ENCODE measurements at places on chromosomes 7 and 10.

- peak; percentile 45 for DNase-seq
These were observed at the start of gene ACTL6B for GRCh38 chr7:100655908-100656674. TSS of gene ACTL6B (minus strand) at chr7:100656448. CDS start at chr7:100656354, 94 bp downstream.

DNA sequence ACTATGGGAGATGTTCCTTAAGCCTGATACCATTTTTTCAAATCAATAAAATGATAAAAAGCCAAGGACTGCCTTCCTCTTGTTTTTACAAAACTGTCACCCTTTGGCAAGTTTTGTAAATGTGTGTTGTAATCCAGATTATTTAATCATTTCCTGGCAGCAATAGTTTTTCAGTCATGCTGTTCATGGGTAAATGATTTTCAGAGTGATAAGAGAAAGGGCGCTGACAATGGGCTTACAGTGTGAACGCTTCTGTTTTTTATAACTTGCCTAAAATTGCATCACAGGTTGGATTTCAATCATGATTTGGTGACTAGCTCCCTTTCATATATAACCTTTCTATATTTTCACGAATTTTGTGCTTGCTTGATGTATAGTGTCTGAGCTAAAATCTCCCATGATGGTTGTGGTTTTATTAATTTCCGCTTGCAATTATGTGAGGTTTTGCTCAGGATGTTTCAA lies 19.0 kb upstream of the DMBT1 start:
- DNase-seq: peak; percentile 33

DNA sequence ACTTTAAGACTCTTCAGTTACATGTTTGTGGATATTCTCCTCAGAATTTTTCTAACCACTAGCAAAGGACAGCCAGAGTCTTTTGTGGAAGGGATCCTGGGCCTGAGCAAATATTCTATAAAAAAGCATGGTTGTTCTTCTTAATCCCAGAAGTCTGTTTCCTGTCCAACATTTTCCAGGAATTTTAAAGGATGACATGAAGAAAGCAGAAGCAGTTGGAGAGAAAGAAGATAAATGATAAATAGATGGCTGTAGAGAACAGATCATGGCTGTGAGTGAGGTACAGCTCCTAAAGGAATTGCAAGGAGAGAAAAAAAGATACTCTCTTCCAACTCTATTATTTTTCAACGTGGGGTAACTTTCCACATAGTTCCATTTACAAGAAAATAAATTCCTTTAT lies 91.8 kb upstream of the STEAP4 start:
- no peak for DNase-seq

- no peak for DNase-seq
These were observed 84.8 kb upstream of the EGR2 start for GRCh38 chr10:62900829-62901571.

- no peak for DNase-seq
These were observed at the start of gene GDF2 for GRCh38 chr10:47322300-47323061. TSS of gene GDF2 (plus strand) at chr10:47322454. CDS start at chr10:47322669, 215 bp downstream.

DNA sequence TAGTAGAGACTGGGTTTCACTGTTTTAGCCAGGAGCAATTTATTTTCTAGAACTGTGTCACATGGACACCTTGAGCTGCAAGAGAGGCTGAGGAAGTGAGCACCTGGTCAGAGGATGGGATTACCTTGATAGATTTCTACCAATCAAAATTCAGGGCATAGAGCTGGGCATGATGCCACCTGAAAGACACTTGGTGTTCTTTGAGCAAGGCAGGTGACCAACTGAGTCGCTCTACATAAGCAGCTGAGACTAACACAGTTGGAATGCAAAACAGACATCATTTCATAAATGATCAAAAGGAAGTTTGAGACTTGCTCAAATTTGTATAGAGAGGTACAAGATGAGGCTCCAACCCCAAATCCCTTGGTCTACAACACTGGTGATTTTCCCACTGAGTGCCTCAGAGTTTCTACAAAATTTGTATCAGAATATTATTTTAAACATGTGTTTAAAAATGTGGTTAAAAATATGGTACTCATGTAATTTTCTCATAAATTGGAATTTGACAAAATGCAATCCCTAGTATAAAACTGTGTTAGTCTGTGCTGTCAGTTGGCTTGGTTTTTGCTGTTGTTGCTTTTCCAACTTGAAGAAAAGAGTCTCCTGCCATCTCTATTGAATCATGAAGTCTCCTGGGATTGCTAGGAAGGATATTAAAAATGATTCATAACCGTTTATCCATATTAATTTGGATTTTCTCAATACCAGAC lies 156.4 kb upstream of the MDFIC start:
- no peak for DNase-seq

- DNase-seq: no peak
These were observed 254.3 kb downstream of the CDK14 start for GRCh38 chr7:90850471-90850870.

- DNase-seq: no peak
These were observed 1.0 kb downstream of the NT5C2 start for GRCh38 chr10:103192089-103192450.

DNA sequence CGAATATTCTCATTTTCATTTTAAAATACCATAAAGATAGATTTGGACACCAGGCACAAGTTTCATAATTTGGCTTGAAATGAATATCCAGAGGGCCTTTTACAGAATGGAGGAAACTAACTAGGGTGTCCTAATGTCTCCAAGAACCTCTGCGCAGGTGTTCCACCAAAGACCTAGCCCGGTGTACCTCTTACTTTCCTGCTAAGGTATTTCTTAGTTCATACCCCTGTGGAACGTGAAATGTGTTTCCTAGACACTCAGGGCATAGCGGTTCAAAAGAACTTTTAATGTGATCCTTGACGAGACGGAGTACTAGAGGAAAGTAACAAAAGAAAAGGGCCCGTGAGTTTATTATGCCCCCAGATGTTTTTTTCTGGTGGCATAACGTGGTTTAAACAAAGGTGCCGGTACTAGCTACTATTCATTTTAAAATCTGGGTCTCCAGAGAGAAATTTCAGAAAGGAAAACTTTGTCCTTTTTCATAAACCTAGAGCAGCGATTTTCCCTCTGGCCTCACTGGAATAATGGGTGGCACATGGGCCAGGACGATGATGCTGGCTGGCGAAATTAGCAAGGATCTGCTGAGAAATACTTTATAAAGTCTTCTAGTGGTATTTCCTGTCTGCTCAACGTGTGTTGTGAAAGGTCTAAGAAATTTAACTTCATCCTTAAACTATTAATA lies 1.4 kb downstream of the APBB1IP start:
- peak; percentile 22 for DNase-seq

GRCh38 chr10:111128331-111129180 lies 51.7 kb downstream of the ADRA2A start:
- DNase-seq: no peak

- DNase-seq: no peak
These were observed 23.6 kb downstream of the NOBOX start for GRCh38 chr7:144379776-144380384.

- no peak for DNase-seq
These were observed 425.3 kb upstream of the MKI67 start for GRCh38 chr10:128551475-128551874.

- no peak for DNase-seq
These were observed 195.2 kb downstream of the NXPH1 start for GRCh38 chr7:8628656-8629055.

DNA sequence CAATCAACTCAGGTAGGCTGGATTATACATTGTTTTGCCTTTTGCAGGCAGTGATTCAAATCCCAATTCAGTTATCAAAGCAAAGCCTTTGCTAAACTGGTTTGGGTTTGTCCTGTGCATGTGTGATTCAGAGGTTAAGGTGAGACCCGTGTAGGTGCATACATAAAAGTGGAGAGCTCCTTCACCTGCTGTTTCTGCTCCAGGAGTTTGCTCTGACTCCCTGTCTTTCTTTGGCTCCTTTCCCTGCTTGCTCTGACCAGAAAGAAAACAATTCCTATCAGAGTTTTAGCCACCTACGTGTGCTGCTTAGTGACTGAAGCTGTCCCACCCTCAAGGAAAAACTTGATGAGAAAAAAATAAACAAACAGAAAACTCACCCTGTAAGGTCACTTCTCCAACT lies 101.1 kb downstream of the TPST1 start:
- no peak for DNase-seq

DNA sequence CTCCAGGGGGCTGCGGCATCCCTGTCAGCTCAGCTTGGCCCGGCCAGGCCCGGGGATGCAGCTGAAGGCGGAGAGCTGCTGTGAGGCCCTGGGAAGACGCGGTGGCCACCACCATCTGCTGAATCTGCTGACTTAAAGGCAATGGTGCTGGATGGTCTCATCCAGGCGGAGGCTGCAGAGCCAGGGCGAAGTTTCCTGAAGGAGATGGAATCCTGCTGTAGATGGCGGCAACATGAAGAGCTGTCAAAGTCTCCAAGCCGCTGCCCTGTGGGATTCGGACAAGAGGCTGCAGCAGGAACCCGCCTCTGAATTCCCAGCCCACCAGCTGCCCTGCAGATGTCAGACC lies 200.1 kb downstream of the PTPRN2 start:
- no peak for DNase-seq

- no peak for DNase-seq
These were observed 423.6 kb upstream of the LRGUK start for GRCh38 chr7:133703547-133703946.

- no peak for DNase-seq
These were observed 1.7 kb downstream of the EGFR start for GRCh38 chr7:55020466-55020871.

DNA sequence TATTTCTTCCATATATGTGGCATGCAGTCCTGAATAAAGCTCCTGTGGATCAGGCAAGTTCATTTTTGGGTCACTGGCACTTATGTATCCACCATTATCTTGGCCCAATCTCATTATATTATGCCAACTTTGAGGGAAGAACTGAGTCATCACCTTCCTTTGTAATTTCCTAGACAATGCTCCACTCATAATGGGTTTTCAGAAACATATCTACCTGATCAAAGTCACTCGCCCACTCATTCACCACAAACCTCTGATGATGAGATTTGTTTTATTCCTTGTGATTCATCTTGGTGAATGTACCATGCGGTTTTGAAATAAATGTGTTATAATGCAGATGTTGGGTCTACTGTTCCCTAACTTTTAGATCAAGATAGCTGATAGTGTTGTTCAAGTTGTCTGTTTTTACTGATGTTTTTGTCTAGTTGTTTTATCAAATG lies 525.8 kb downstream of the KIF20B start:
- no peak for DNase-seq

GRCh38 chr7:98669329-98670000 lies 52.4 kb downstream of the NPTX2 start:
- no peak for DNase-seq

DNA sequence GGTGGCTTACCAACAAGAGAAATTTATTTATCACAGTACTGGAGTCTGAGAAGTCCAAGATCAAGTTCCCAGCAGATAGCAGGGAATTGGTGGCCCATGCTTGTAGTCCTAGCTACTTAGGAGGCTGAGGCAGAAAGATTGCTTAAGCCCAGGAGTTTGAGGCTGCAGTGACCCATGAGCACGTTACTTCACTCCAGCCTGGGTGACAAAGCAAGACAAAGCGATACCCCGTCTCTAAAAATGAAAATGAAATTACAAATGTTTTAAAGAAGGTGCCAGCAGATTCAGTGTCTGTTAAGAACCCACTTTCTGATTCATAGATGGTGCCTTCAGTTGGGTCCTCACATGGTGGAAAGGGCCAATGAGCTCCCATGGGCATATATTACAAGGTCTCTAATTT lies 20.6 kb upstream of the ARHGAP12 start:
- no peak for DNase-seq

- DNase-seq: no peak
These were observed 441 bp upstream of the VENTX start for GRCh38 chr10:133237241-133237587.

- no peak for DNase-seq
These were observed 42.4 kb upstream of the FAM20C start for GRCh38 chr7:149791-150636.

DNA sequence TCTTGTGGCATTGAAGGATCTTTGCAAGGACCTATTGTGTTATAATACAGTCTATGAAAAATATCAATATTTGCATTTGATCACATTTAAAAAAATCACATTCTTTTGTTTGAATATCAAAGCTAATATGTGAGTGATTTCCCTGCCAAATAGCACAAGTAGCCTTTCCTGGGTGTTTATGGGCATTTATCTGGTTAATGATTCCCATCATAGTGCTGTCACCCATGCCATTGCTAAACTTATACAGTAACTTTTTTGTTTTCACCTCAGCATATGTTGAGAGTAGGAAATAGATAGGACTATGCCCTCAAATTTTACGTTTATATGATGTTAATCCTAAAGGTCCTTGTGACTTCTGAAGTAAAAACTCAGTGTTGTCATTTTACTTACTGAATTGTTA lies 136.9 kb downstream of the CFTR start:
- no peak for DNase-seq

GRCh38 chr10:132488231-132488821 lies 49.3 kb upstream of the INPP5A start:
- no peak for DNase-seq

DNA sequence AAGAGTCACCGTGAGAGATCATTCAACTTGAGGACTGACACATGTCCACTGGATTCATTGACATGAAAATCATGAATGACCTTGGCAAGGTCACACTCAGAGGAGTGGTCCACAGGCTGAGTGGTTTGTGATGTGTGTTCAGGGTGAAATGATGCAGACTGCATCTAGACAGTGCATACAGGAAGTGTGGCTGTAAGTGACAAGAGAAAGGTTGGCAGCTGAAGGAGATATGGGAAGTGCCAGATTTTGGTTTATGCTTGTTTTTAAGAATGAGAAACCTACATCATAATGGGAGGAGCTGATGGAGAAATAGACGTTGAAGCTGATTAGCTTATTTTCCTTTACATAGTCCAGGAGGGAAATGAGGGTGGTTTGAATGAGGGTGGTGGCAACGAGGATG lies 64.8 kb upstream of the VIPR2 start:
- peak; percentile 3 for DNase-seq

DNA sequence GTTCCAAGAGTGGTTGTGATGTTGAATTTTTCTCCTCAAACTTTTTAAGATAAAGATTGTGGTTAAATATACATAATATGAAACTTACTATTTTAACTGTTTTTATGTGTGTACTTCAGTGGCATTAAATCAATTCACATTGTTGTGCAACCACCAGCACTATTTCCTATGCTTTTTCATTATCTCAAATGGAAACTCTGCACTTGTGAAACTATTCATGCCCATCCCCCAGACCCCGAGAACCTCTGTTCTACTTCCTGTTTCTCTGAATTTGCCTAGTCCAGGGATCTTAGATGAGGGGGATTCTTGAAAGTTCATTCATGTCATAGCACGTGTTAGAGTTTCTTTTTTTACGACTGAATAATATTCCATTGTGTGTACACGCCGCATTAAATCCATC lies 67.0 kb downstream of the WDR37 start:
- no peak for DNase-seq

DNA sequence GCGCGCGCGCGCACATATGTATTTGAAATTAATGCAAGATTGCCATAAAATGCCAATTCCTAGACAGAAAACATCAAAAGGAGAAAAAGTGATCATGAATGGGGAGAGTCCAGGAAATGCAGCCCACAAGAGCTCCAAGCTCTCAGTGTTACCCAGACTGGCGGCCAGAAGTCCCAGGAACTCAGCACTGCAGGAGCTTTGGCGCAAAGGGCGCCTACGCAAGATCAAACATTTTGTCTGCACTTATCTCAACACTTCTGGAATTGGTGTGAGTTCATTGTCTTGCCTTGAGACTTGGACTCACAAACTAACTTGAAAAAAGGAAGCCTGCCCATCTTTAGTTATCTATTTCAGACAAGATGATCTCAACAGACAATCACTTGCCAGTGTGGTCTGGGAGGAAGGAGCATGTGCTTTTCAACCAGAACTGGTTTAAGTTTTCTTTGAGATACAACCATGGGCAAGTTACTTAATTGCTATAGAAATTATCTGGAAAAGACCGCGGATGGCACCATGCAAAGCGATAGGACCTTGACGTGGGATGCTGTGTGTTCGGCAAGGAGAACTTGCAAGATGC lies 77.2 kb downstream of the KIAA1549 start:
- DNase-seq: no peak

GRCh38 chr7:100902638-100903037 lies 7.0 kb upstream of the ACHE start:
- DNase-seq: no peak

All from CD4-positive, alpha-beta T cell treated with Interleukin-2 at 100 ng/mL for 4 hours (primary cell).